ENCODE measurements at places on chromosomes 7 and 10.

DNA sequence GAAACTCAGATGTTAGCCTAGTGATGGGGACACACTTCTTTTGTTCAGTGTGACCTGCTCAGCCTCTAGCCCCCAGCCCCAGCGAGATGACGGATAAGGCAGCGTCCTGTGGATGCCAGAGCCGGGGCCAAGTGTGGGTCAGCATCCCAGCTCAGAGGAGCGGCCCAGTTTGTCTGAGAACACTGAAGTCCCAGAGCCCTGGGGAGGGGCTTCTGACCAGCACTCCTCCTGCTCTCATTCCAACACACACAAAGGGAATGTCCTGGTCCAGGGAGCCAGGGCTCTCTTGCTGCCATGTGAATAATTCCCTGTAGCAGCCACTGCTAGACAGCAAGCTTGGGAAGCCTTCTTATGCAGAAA is 4.5 kb upstream of the ATP6V0E2 start:
- DNase-seq = no peak

DNA sequence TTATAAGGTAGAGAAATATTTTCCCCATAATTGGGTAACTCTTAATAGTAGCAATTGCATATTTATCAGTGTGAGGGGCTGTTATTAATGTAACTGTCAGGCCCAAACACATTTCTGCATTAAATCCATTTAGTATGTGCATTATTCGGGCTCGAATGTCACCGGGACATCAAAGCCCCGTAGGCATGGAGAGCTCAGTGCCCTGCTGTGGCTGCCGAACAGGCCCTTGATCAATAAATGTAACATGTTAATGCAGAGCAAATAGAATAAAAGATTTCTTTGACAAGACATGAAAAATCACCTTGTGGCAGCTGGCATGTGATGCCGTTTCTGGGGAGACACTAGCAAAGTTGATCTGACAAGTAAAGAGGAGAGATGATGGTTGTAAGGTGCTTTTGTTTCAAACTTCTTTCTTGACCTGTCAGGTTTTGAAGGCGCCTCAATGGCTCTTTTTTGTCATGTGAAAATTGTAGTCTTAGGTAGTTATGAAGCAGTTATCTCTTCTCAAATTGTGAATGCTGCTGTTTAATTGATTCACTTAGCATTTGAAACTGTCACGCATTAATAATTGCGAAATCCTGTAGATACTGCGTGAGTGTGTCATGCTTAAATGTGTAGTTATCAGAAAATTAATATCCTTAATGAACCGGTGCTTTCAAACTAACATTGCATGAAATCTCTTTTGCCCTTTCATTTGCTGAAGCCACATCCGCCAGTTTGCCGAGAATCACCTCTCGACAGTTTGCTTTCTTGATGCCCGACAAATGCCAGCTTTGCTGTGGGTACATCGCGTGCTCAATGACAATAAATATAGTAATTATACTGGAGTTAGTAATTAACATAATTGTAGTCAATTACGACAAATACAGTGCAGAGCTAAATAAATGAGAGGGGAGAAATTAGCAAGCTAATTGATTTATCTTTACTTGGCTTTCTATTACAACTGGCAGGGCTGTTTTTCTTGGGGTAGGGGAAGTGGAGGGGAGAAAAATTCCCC is 19.5 kb downstream of the LRMDA start:
- DNase-seq = no peak

DNA sequence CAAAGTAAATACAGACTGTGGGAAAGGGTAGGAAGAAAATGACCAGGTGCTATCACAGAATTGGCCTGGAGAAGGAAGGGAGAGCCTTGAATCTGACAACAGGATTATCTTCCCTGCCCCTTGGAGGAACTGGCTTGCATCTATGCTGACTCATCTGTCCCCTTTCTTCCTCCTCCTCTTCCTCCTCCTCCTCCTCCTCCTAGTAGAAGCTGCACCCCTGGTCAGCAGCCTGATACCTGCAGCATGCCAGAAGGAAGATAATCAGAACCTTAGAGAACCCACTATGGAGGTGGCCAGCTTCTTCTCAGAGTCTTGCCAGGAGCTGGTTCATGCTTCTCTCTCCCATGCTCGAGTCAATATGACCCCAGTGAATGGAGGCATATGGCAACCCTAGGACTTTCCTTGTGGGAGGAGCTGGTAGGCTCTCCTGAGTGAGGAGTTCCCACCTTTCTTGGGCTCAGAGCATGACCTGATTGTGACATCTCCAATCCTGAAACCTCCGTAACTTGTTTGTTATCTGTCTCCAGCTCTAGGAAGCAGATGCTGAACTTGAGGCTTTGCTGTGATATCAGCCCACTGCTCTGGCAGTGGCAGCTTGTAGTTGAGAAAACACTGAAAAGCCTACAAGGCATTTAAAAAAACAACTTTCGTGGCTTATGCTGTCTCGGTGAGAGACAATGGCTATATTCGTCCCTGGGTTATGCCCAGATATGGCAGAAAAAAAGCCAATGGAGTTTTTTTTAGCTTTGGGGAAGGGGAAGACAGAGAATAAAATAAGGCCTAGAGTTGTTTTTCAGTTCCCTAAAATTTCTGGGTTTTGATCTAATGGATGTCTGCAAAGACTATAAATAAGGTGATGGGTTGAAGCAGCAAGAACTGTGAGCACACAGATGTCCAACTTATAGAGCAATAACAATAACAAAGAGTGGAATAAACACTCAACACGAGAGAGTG is 60.6 kb downstream of the CDHR3 start:
- no peak for DNase-seq

DNA sequence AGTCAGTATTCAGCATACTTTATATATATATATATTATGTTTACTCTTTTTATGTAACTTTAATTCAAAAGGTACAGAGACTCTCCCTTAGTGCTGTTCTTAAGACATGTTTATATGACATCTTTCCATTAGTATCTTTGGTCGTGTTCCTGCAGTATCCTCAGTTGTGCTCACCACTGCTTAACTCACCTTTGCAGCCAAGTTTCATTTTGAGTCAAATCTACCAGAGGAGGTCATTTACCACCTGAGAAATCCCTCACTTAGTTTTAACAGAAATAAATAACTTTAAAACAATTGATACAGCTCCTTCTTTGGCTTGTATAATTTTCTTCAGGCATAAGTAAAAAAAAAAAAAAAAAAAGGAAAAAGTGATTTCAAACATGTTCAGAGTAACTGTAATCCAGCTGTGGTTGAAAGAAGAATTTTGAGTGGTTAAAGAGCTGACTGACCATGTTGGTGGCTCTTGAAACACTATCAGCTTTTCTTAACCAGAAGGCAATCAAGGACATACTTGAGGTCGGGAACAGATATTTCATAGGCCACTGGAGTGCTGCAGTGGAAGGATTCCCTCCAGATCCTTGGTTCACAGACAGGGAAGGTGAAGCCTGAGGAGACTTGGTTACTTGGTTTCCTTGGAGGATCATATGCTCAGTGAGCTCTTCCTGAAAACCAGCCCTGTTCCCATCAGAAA is 116.8 kb downstream of the AUTS2 start:
- no peak for DNase-seq

DNA sequence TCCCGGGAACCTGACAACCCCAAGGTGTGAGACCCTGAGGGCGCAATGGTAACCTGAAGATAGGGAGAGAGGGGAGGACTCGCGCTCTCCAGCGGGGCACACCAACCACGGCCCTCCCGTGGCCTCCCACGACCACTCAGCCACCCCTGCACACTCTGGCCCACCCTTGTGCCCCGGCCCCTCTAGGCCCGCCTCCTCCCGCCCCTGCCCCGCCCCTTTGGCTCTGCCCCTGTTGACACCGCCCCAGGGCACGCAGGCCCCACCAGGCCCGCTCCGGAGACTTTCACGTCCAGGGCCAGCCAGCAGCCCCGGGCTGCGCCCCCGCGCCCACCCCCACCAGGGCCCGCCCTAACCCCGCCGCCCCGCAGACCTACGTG is 10.9 kb downstream of the ATG9B start:
- no peak for DNase-seq

GRCh38 chr10:91043173-91043910 is 122.5 kb upstream of the ANKRD1 start:
- no peak for DNase-seq

DNA sequence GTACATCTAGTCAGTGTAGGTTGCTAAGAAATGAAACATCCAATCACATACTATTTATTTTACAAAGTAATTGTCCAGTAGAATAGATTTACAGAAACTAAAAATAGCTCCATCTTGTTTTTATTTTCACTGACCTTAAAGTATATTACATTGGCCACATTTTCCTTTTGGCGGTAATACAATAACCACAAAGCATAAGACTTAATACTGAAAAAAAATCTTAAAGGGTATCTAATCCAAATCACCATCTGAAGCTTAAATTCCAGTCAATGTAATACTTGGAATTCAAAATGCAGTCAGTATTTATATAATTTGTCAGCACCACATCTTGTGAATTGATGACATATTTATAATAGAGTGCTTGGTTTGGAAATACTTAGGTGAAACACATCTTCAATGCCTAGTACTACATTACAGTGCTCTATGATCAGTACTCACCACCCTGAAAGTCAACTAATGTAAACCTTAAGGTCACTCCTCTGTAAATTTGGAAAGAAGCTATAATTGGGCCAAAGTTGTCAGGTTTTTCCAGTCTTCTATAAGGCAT is 8.9 kb downstream of the ANKMY2 start:
- DNase-seq = no peak

GRCh38 chr10:118304521-118304920 is 37.6 kb downstream of the FAM204A start:
- DNase-seq = no peak

DNA sequence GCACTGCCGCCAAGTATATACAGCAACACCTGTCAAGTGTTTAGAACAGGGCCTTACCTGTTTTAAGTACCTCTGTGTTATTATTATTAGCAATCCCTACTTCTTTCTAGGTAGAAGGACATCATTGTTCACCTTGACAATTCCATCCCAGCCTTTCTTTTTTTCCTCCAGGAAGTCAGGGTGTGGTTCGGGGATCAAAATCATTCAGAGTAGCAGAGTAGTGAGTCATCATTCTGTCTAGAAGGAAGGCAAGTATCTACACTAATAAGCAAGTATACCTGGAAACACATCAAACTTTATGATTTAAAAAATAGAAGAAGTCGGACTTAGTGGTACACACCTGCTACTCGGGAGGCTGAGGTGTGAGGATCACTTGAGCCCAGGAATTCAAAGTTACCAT is 25.5 kb upstream of the CAPZA2 start:
- no peak for DNase-seq

DNA sequence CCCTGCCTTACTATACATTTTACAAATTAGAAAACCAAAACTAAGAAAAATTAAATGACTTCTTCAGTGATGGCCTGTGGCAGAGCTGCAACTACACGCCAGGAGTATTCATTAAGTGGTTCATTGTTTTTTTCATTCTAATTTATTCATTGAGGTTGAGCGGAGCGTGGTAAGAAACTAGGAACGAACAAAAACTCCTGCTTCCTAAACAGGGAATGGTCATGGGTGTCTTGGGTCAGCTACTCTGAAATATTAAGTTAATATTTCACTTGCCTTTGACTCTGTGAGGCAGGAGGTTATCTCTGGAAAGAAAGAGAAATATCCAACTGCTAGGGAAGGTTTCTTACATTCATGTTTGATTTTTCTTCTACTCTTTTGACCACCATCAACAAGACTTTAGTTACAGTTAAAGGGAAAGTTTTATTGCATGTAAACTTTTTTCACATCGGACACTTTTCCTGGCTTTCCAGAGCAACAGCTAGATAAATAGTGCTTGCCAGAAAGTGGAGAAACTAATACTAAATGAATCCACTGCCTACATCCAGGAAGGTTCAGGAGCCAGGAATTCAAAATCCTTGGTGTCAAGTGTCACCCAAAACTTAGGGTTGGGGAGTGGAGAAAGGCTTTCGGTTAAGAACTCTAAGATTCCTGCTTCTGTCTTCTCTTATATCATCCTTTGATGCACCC is 896 bp upstream of the GNG11 start:
- DNase-seq = no peak

GRCh38 chr10:83680470-83680891 is 458.8 kb upstream of the GHITM start:
- no peak for DNase-seq

DNA sequence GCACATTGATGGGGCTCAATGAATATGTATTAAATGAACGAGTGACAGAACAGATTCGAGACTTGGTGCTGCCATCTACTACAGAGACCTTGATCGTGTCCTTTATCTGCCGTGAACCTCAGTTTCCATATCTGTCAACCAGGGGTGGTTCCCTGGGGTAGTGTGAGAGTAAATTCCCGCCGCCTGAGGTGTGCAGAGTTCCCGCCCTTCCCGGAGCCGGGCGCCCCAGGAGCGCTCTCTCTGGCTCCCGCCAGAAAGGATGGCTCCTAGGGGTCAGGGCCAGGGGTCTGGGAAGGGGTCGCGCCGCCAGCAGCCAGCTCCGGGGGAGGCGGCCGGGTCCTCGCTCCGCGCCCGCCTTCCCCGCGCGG is 333 bp upstream of the PLCE1 start:
- no peak for DNase-seq

GRCh38 chr10:98567391-98568133 is 120.8 kb upstream of the HPS1 start:
- DNase-seq = no peak

- peak; percentile 25 for DNase-seq
These were observed 8.0 kb upstream of the GRK5 start for GRCh38 chr10:119199231-119199992.

- DNase-seq = no peak
These were observed 167.0 kb downstream of the SNX13 start for GRCh38 chr7:17773289-17773626.

DNA sequence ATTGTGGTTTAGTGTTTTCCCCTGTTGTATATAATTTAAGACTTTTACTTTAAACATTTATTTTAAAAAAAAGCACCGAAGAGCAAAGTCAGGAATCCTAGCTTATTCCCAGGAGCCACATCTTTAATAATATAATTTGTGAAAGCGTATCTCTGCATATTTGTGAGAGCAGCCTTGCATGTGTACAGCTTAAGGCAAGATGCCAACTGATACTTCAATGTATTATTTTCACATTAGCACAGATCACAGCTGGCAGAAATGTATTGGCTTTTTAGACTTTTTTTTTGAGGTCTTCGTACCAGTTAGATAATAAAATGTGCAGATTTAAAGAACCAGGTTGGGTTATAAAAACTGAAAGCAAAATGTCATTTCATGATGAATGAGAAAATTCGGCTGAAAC is 845.7 kb upstream of the POT1 start:
- DNase-seq = no peak

- peak; percentile 19 for DNase-seq
These were observed 56.4 kb downstream of the BBS9 start for GRCh38 chr7:33185786-33186185.

DNA sequence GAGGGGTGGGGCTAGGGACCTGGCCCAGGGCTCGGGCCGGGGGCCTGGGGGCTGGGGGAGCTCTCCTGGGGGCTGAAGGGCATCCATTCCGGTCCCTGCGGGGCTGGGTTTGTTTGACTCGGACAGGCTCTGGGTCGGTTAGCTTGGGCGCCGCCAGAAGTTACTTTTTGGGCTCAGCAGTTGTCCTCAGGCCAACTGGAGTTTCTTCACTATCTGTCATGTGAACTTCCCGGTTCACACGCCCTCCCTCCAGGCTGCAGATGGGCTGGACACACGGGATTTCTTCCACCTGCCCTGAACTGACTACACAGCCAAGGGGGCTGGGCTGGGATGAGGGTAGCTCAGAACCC is 3.8 kb downstream of the SLC4A2 start:
- DNase-seq = no peak
